ENCODE measurements at places on chromosomes 13 and 19.

DNA sequence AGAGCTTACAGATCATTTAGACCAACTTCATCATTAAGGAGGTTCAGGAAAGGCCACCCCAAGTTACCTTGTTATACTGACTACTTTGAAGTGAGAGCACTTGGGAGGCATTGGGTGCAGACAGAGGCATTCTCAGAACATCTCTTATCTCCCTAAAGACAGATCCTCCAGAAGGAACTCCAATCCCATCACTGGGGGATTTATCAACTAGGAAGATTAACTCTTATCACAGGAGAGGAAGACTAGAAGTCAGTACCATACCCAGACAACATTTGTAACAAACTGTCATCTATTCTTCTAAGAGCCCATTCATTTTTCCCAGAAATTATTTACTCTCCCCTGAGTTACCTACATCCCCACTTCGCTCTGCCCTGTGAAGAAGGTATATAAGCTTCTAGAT, 5.8 kb upstream of the RFXAP start:
- DNase-seq: no peak

- no peak for DNase-seq
Observed at GRCh38 chr13:52109116-52109670, 19.7 kb downstream of the NEK5 start.

- no peak for DNase-seq
Observed at GRCh38 chr19:5799247-5800241, 5.3 kb upstream of the NRTN start.

DNA sequence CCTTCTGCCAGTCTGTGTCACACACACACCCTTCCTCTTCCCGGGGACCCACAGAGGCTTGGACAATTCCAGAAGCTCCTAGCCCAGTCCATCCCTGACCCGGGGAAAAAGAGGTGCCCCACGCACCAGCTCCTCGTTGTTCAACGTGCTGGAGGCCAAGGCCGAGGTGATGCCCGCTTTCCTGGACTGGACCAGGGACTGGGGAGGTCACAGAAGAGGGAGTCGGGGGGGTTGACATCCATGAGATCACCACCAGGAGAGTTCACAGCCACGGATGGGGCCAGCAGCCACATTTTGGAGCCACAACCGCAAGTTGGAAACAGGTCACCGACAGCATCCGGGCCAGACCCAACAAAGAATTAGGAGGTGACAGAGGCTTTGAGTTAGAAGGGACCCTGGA, 39.4 kb downstream of the UNC13A start:
- no peak for DNase-seq

GRCh38 chr13:63409791-63410351, 1994.2 kb upstream of the PCDH20 start:
- no peak for DNase-seq

DNA sequence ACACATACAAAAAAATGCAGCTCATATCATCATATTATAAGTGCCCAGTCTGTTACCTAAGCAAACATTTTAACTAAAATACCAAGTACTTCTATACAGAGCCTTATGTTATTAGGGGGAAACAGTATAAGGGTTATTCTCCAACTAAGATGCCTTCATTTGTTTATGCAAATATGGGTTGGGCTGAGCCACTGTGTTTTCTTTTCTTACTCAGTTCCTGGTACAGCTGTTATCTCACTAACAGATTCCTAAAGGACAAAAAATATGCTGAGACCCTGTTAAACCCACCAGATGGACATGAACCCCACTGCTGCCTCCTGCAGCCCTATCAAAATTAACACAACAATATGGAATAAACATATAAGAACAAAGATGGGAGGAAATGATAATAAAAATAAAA, 34.5 kb upstream of the SMAD9 start:
- no peak for DNase-seq

- DNase-seq: peak; percentile 73
Observed at GRCh38 chr19:8252922-8253589, 43.9 kb downstream of the CERS4 start.

- DNase-seq: peak; percentile 58
Observed at GRCh38 chr19:12788682-12789097, 2.6 kb upstream of the JUNB start.

GRCh38 chr13:44435919-44436510, 62.4 kb downstream of the SERP2 start:
- no peak for DNase-seq

DNA sequence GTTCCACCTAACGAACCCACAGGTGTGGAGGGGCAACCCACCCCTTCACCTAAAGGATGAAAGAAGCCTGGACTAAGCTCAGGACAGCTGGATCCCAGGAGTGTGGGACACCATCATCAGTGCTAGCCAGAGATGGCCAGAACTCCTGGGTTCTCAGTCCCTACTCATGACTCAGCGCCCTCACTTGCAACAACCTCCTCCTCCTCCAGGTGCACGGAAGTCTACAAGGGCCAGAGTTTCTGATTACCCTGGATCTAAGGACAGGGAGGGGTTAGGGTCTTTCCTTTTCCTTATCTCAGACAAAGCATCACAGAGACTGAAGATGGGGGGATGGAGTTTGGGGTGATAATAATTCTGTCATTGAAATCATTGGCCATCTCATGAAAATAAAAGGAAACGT, 8.0 kb downstream of the TULP2 start:
- DNase-seq: no peak

GRCh38 chr13:49219647-49220035, 497 bp upstream of the MLNR start:
- no peak for DNase-seq

GRCh38 chr19:57914531-57914930, 1.9 kb downstream of the ZNF417 start:
- no peak for DNase-seq

- no peak for DNase-seq
Observed at GRCh38 chr19:35514282-35514809, 897 bp upstream of the DMKN start.

DNA sequence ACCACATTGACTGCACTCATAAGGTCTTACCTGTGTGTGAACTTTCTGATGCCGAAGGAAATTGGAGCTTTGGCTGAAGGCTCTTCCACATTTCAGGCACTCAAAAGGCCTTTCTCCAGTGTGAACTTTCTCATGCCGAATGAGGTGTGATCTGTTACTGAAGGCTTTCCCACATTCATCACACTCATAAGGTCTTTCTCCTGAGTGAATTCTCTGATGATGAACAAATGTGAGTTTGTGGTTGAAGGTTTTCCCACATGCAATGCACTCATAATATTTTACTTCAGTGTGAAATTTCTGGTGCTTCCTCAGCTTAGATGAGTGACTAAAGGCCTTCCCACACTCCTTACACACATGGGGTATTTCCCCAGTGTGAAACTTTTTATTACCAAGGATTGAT, 5.7 kb downstream of the ZNF132 start:
- DNase-seq: no peak

GRCh38 chr13:86559901-86560300, 760.7 kb upstream of the SLITRK6 start:
- no peak for DNase-seq

- DNase-seq: no peak
Observed at GRCh38 chr13:99398071-99398470, 90.9 kb upstream of the GPR183 start.

GRCh38 chr13:27349458-27349857, 75.0 kb upstream of the GTF3A start:
- DNase-seq: no peak

DNA sequence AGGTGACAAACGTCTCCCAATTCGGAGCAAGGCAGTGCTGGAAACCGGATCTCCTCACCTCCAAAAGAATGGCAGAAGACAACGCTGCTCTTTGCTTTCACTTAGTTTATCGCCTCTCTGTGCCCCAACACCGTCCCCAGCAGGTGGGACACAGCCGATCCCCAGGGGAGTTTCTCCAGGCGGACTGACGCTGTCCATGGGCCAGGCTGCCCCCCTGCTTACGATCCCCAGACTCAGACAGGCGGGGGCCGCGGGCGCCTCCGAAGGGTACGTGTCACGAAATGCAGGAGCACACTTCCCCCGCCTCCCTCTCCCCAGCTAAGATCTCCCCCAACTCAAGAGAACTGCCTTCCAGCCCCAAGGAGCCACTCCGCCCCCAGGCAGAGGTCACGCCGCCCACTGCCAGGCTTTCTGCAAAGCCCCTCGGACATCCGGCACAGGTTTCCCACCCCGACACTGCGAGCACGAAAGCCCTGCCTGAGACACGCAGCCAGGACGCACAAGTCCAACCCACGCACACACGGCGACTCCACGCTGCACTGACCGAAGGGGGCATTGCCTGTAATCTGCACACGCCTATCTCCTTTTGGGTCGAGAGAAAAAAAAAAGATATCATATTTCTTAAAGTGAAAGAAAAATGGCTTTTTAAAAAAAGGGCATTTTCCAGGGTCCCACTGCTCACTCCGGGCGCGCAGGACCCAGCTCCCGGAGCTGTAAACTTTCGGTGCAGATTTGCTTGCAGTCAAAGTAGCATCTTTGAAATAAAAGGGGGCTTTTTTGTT, 2.0 kb downstream of the SPRY2 start:
- DNase-seq: peak; percentile 35
